ENCODE measurements at places on chromosomes 5 and 9.

- no peak for DNase-seq
Observed at GRCh38 chr9:17594961-17595360, 16.1 kb downstream of the SH3GL2 start.

GRCh38 chr5:154384480-154385235 lies 61.1 kb upstream of the SAP30L start:
- DNase-seq: no peak

- DNase-seq: no peak
Observed at GRCh38 chr5:1293416-1294205, 1.3 kb downstream of the TERT start.

- DNase-seq: no peak
Observed at GRCh38 chr5:17813214-17813613, 179.0 kb downstream of the TAF11L14 start.

Data from activated naive CD4-positive, alpha-beta T cell (primary cell).